ENCODE measurements at places on chromosomes 3 and 15.

DNA sequence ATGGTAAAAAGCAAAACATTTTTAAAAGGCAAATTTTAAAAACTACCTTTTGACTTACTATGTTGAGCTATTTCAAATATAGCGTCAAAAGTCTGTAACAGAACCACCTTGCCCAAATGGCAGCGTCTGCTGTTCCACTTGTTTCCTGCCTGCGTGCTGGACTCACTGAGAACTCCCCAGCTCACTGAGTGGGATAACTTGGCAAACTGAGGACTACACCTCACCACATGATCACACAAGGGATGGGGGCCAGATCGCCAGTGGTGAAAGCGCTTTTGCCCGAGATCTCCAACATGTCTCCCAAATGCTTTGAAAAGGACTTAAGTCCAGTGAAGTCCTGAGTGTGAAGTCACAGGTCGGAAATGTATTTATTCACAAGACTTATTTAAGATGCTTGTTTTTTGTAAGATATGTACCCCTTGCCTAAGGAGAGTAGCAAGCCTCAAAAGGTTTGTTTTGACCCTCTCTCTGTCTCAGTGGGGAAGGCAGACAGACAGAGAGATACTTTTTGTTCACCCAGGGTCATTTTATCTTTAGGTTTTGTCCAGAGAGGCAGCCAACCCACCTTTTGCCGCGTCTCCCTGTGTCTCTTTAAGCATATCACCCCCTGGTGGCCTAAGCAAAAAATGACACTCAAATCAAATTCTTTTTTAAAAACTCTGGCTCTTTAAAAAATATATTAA, 192.6 kb downstream of the PDZRN3 start:
- DNase-seq = no peak

DNA sequence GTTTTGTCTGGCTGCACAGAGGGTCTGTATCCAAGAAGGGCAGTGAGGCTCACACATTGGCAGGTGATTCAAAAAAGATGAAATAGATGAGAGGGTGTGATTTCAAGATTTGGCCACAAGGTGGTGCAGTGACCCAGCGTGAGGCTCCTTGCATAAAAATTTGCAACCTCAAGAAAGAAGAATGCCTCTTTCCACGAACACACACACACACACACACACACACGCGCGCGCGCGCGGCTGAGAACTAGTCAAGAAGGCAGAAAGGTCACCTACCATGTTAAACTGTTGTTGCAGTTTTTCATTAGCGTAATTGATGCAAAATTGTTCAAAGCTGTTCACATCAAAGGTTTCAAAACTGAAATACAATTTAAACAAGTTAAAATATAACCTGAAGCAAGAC, 39.2 kb downstream of the MYO5C start:
- peak; percentile 38 for DNase-seq

GRCh38 chr15:46595016-46595415, 960.2 kb downstream of the SQOR start:
- no peak for DNase-seq

DNA sequence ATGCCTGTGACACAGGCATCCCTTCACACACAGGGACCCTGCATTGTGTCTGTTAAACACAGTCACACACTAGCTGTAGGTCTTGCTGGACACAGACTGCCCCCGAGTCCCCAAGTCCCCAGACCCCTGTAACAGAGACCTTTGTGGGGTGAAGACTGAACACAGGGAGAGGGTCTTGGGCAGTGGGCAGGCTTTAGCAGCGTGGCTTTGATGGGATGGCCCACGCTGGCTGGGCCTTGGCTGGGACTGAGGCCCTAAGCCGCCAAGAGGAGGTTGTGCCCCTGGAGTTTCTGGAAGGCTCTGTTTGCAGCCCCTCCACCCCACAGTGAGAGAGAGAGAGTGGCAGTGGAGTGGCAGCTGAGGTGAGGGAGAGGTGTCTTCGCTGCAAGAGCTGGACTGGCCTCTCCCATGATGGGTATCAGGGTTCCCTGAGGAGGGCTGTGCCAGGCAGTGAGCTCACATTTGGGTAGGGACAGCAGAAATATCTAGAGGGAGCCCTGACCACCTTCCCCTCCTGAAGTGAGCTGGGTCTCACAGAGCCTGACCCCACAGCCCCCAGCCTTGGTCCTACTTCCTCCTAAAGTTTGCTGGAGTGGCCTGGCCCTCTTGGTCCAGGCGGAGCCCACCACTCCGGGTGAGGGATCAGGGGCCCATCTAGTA, 635 bp upstream of the VILL start:
- no peak for DNase-seq

DNA sequence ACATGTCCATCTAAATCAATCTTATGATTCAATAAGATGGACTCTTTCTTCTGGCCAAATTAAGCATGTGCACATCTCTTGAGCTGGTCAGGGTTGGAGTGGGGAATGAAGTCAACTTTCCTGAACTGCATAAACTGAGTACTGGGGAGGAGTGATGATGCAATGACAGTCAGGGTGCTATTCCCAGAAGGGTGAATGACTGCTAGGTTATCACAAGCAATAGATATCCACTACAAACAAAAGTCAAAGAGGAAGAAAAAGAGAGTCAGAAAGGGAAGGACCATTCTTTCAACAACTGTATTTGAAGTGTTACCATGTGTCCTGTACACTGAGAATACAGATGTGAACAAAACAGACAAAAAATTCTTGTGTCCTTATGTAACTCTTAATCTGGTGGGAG, 70.0 kb downstream of the ALCAM start:
- no peak for DNase-seq

- DNase-seq = no peak
These were observed 184.1 kb upstream of the SETMAR start for GRCh38 chr3:4119119-4119518.

DNA sequence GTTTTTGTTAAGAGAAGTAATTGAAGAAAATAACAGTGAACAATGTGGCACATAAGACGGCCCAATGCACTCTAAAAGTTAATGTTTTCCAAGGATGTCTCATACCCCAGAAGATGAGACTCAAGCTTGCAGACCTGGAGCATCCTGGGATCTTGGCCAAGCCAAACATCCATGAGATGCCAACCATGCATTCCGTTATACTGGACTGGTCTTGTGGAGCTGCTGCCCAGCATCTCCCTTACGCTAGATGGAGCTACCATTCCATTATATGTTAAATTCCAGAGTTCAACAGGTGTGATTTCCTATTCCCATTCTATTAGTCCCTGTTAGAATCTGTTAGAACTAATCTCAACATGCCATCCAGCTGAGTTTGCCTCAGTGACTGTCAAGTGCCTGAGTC, 181.8 kb downstream of the PDCD6IP start:
- no peak for DNase-seq

- DNase-seq = no peak
These were observed 19.9 kb downstream of the COL8A1 start for GRCh38 chr3:99658274-99658673.

- no peak for DNase-seq
These were observed 183.1 kb downstream of the SHQ1 start for GRCh38 chr3:72665103-72665502.

- no peak for DNase-seq
These were observed 121.8 kb downstream of the ADAMTSL3 start for GRCh38 chr15:83775738-83776137.

GRCh38 chr15:56052395-56053045, 59.1 kb upstream of the NEDD4 start:
- DNase-seq = no peak

DNA sequence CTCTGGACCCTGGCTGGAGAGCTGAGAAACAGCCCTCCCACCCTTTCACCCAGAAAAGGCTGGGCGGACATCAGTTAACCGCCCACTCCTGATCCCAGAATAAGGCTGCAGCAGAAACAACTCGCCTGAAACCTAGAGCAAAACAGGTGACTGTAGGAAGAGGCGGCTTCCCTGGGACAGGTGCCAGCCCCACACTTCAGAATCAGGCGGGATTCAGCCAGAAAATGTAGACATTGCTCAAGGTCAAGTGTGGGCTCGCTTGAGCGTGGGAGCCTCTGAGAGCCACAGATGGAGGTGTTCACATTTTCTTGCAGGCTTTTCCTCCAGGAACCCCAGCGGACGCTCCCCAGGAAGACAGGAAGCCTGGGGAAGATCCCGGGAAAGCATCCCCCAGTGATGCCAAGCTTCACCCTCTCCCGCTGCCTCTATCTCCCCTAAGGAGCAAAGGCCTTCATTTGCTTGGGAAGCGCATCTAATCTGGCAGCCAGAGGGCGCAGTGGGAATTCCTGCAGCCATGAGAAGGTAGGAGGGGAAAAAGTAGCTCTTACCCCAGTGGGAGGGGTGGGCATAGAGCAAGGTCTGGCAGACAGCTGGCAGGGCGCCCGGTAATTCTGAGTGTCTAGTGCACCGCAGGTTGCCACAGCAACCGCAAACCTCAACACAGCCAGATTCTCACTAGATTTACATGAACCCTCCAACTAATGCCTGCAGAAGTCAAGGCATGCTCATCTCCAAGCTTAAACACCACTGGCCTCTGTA, 77.7 kb downstream of the OCA2 start:
- DNase-seq = no peak

- no peak for DNase-seq
These were observed 50.7 kb downstream of the STARD5 start for GRCh38 chr15:81273200-81273599.

DNA sequence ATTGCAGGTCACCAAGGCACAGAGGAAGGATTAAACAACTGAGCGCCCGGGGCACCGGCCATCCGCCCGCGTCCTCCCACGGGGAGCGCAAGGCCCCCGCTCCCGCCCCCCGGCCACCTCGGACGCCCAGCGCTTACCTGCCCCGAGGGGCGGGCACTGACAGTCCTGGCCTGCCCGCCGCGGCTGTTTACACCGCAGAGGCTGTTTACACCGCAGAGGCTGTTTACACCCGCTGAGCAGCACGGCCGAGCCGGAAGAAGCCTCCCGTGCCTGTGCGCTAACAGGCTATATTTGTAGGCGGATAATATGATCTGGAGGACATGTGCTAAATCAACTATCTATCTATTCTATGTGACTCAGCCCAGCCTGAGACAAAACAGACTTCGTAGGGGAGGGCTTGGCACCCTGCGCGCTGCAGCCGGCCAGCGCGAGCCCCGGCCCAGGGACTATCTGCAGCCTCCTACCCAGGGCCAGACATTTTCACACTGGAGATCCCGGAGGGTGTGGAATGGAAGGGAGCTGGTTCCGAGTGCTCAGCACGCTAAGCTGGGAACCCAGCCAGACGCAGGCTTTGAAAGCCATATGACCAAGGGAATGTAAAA, at the start of gene LRRC2:
Gene LRRC2, minus strand, starts transcription at position 263 of the 602 bp plus-strand sequence. CDS start 14,711 bp downstream, outside the sequence.
- no peak for DNase-seq

- DNase-seq = no peak
These were observed 164.6 kb upstream of the ICE2 start for GRCh38 chr15:60643555-60643954.

DNA sequence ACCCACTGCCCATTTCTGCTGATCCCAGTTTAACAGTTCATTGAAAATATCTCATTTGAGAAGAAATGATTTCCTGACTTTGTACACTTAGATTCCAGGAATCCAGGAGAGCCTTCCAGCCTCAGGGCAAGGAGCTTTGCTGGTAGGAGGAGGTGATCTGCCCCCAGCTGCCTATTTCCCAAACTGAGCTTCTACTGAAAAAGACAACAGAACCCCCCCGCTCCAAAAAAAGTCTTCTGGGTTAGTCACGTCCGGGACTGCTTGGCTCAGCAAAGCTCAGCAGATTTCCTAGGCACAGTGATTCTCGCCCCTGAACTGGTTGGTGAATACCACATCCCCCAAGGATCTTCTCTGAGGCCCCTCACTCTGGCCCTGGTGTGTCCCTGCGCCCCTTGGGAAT, 13.1 kb downstream of the SLC6A6 start:
- DNase-seq = no peak

GRCh38 chr15:98939311-98940080, 68.1 kb downstream of the PGPEP1L start:
- no peak for DNase-seq

DNA sequence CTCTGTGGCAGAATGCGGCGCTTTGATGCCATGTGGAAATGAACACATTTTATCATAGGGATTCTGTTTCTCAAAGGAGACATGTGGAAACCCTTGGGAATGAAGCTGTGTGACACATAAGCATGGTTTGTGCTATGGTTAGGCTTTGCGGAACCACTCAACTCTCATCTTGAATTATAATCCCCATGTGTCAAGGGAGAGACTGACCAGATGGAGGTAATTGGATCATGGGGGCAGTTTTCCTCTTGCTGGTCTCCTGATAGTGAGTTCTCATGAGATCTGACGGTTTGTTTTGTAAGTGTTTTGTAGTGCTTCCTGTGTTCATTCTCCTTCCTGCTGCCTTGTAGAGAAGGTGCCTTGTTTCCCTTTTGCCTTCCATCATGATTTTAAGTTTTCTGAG, 1109.2 kb upstream of the ALCAM start:
- no peak for DNase-seq

GRCh38 chr3:187066228-187066995, 72.9 kb downstream of the RPL39L start:
- peak; percentile 50 for DNase-seq

DNA sequence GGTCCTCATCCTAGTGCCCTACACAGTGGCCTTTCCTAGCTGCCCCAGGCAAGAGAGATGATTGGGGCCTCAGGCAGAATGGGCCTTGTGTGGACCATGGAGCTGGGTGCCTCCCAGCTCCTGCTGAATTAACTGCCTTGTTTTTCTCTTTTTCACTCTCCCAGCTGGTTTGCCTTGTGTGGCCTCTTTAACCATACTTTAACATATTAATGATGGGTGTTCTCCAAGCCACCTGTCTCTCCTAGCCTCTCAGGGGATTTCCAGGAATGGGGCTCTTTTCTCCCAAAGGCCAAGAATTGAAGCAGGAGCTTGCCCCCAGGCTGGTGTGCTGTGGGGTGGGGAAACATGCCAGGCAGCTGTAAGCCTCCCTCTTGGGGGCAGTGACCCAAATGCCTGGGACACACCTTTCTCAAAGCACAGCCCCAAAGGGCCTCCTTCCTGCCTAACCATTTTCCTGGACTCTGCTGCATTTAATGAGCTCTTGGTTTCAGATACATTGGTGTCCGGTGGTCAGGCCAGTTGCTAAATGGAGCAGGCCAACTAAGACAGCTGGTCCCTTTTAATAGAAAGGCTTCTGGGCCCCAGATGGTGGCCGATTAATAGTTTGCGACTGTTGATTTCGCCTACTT, 5.6 kb downstream of the ALPK3 start:
- no peak for DNase-seq

DNA sequence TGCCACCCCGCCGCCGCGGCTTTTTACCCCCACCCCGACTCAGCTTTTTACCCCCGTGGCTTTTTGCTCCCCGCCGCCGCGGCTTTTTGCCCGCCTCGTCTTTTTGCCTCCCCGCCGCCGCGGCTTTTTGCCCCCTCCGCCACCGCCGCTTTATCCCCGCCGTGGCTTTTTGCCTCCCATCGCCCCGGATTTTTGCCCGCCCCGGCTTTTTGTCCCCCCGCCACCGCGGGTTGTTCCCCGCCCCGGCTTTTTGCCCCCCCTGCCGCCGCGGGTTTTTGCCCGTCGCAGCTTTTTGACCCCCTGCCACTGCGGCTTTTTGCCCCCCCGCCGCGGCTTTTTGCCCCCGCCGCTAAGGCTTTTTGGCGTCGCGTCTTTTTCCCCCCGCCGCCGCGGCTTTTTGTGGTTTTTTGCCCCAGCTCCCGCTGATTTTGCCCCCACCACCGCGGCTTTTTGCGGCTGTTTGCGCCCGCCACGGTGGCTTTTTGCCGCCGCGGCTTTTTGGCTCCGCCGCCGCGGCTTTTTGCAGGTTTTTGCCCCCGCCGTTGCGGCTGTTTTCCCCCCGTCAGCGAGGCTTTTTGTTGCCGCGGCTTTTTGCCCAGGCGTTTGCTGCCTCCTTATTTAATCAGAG, 597.2 kb downstream of the GOLGA6L6 start:
- no peak for DNase-seq
